Activated CD4-positive, alpha-beta T cell treated with anti-CD3 and anti-CD28 coated beads for 1 hour (primary cell): ENCODE measurements at places on chromosomes 13 and 19.

DNA sequence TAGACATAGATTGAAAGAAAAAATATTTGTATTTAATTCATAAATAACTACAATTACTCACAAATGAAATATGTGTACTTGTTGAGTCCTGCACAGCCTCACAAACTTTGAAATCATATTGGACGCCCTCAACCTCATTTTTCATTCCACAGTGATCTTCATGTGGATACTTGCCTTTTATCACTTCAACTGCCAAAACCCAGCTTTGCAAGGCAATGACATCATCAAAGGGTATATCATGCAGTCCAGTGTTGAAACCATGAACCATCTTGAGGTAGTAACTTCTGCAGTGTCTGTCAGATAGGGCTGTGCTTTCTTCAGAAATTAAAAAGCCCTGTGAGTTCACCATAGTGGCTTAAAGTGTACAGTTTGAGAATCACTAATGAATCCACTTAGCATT lies 82.2 kb downstream of the HS6ST3 start:
- no peak for DNase-seq

DNA sequence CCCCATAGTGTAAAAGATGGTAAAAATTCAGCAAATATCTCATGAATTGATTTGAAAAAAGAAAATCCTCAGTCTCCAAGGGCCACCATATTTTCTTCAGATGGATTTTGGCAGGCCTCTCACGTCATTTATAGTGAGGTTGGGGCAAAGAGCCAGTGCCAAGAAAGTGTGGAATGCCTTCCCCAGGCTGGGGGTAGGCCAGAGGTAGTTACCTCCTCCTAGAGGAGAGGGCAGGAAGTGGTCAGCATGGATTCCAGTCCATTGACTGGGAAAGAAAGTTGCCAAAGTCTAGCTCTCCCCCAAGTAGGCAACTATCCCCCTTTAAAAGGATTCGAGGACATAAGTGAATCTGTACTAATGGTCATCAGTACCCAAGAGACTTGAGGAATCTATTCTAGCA lies 68.4 kb upstream of the KCTD4 start:
- DNase-seq, result no peak

- no peak for DNase-seq
Observed at GRCh38 chr13:41835871-41836270, 125.0 kb downstream of the VWA8 start.

DNA sequence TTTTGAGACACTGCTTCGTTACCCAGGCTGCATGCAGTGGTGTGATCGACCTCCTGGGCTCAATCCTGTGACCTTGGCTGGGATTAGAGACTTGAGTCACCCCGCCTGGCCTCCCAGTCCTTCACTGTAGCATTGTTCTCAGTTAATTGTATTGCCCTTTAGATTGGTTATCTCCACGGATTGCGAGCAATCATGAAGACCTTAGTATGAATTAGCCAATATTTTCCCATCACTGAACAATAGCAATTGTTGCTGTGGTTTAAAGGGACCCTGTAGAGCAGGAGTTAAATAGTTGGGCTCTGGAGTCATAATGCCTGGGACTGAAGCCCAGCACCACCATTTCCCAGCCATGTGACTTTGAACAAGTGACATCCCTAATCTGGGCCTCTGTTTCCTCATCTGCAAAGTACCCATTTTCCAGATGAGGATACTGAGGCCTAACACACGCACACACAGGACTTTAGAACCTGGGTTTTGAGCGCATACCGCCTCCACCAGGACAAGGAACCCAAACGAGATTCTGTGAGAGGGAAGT lies 8.4 kb downstream of the PPP1R14A start:
- no peak for DNase-seq

DNA sequence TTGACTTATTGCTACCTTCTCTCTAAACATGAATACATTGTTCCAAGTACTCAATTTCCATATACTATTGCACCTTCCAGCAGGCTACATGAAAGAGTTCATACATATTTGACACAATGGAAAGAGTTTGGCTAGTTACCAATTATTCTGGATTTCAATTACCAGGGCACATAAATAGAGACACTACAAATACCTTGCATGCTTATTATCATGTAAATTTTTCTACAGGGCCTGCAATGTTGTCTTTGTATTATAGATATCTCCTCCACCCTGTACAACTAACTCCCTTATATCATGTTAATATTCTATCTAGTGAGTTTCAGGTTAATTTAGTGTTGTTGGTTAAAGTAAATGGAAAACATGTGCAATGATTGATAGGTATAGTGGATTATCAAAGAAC lies 540.7 kb upstream of the SLITRK5 start:
- no peak for DNase-seq
